ENCODE measurements at places on chromosomes 3 and 15.

- DNase-seq = no peak
Observed at GRCh38 chr3:166052440-166052839, 215.2 kb upstream of the BCHE start.

- DNase-seq = no peak
Observed at GRCh38 chr3:155809181-155809580, 3.1 kb upstream of the C3orf33 start.

- DNase-seq = no peak
Observed at GRCh38 chr15:55909036-55909811, 84.2 kb downstream of the NEDD4 start.

- DNase-seq = no peak
Observed at GRCh38 chr3:94311651-94312050, 248.8 kb downstream of the NSUN3 start.

DNA sequence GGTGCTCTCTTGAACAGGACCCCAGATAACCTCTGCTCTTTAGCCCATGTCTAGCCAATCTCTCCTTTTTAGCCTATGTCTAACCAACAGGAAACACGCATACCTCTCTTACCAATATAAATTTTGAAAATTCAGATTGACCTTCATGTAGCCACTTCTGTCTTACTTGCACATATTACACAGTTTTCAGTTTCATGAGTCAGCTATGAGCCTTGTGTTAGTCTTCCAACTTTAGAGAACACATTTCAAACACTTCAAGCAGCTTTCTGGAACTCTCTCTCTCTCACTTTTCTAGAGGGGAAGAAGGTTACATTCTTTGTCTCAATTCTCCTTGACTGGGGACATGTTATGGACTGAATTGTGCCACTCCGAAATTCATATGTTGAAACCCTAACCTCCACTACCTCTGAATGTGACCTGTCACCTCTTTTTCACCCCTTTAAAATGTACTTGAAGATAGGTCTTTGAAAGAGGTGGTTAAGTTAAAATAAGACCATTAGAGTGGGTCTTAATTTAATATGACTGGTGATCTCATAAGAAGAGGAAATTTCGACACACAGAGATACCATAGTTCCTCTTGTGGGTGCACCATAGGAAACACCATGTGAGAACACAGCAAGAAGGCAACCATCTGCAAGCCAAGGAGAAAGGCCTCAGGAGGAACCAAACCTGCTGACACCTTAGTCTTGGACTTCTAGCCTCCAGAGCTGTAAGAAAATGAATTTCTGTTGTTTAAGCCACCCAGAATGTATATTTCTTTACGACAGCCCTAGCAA, 480.3 kb upstream of the ALCAM start:
- DNase-seq = no peak

DNA sequence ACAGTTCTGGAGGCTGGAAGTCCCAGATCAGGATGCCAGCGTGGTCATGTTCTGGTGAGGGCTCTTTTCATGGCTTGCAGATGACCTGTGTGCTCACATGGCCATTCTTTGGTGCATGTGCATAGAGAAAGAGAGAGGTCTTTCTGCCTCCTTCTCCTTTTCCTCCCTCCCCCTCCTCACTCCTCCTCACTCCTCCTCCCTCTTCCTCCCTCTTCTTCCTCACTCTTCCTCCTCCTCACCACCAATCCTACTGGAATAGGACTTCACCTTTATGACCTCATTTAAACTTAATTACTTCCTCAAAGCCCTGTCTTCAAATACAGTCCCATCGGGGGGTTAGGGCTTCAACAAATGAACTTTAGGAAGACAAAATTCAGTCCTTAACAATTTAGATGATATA, 23.8 kb downstream of the ZNF654 start:
- no peak for DNase-seq
